ENCODE measurements at places on chromosomes 16 and 17.

DNA sequence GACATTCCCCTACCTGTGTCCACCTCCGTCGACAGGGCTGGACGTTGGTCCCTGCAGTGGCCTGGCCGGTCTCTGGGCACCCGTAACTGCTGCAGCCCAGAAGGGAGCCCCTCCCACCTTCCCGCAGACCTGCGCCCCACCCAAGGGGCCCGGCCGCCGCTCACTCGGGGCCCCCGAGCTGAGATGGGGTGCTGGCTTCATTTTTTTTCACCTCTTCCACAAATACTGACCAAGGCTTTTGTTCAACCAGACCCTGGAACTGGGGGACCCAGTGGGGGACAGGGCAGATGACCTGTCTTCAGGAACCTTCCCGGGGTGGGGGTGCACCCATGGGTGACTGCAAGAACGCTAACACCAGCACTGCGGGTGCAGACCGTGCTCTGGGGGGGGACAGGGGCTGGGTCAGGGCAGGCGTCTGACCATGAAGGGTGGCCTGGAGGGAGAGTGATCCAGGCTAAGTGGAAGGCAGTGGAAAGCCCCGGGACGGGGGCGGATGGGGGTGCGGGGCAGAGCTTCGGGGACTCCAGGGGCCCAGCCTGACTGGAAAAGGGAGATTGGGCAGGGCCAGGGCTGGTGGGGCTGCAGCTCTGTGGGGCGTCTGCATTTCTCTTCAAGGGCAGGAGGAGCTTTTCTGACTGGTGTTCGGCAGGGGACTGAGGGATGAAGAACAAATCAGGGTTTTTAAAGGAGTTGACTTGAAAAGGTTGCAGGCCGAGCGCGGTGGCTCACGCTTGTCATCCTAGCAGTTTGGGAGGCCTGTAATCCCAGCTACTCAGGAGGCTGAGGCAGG, 42.3 kb downstream of the SLC7A5 start:
- peak; percentile 15 for DNase-seq

DNA sequence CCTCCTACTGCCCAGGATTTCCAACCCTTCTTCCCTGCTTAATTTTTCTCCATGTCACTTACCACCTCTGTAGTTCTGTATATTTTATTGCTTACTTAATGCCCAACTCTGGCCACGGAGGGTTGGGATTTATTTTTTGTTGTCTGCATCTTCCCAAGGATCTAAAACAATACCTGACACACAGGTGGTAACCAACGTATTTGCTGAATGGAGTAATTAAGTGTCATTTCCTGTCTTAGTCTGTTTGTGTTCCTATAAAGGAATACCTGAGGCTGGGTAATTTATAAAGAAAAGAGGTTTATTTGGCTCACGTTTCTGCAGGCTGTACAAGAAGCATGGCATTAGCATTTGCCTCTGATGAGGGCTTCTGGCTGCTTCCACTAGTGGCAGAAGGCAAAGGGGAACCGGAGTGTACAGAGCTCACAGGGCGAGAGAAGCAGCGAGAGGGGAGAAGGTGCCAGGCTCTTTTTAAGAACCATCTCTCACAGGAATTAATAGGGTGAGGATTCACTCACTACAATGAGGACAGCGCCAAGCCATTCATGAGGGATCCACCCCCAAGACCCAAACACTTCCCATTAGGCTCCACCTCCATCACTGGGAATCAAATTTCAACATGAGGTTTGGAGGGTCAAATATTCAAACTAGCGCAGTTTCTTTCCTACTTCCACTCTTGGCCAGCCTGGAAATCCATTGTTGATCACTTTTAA, 44.8 kb downstream of the ERN1 start:
- no peak for DNase-seq

DNA sequence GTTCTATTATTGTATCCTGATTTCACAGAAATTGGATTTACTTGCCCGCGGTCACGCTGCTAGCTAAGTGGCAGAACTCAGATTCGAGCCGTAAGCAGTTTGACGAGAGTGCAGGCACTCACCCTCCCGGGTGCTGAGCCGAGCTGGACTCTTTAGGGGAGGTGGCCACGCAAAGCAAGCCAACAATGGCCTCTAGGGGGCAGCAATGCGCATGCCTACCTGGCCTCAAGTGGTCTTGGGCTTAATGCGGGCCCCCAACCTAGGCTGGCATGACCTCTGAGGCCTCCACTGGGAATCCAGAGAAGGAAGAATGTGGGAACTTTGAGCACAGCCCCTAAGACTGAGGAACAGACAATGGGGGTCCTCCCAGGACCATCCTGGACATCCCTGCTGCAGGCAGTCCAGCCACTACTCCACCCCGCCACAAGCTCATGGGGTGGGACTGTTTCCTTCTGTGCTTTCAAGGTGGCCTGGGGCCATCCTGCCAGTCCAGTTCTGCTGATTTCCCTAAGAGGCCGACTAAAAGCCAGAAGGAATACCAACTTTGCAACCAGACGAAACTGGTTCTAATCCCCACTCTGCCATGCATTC, 276.5 kb downstream of the XYLT1 start:
- DNase-seq, result peak; percentile 63

DNA sequence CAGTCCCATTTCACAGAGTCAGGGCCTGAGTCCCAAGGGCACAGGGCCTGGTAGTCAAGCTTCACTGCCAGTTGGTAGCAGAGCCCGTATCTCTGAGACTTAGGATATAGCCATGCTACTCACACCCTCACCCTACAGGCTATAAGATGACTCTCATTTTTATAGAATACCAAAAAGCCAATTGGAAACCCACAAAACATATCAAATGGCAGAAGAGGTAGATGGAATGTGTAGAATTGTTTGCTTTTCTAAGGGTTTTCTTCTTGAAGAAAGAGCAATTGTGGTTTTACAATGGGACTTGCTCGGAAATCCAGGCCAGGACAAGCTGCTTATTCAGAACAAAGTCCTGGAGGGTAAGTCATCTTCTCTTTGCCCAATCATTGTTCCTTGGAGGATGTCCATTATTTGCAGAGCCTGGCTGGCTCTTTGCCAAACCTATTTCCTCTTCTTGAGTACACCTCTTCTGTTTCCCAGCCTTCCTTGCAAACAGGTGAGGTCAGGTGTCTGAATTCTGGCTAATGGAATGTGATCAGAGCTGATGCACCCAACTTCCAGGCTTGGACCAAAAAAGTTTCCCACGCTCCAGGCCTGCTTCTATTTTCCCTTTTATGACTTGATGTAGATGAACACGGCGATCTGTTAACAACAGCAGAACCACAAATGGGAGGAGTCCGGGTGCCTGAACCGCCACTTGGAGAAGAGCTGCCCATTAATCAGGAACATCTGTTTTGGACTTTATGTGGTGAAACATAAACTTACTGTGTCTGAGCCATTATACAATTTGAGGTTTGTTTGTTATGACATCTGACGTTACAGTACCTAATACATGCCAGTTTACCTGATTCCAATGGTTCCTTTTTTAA, 16.9 kb upstream of the CCL22 start:
- DNase-seq, result no peak

- no peak for DNase-seq
These were observed 296.5 kb upstream of the MAF start for GRCh38 chr16:79897104-79897452.

GRCh38 chr16:4918781-4919251, 18.1 kb downstream of the PPL start:
- no peak for DNase-seq

- no peak for DNase-seq
These were observed 163.5 kb downstream of the IRF8 start for GRCh38 chr16:86062271-86062965.

DNA sequence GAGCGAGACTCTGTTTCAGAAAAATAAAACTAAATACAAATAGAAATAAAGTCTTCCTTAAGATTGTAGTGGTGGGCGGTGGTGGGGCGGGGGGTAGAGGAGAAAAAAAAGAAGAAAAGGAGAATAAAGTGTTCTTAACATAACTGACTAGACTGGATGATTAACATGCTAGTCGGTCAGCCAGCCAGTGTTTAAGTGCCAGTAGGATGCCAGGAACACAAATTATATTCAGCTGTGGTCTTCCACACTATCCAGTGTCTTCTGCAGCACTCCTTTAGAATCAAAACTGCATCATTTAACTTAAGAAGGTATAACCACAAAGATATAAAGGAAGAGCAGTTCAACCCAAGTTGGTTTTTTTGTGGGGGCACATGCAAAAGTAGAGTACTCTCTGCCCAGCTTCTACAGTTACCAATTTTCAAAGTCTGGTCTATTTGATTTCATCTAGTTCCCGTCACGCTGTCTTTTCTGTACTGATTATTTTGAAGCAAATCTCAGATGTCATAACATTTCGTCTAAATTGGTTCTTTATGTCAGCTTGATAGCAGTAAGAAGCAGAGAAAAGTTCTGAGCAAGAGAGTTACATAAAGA, 15.8 kb downstream of the HEATR3 start:
- DNase-seq, result no peak

DNA sequence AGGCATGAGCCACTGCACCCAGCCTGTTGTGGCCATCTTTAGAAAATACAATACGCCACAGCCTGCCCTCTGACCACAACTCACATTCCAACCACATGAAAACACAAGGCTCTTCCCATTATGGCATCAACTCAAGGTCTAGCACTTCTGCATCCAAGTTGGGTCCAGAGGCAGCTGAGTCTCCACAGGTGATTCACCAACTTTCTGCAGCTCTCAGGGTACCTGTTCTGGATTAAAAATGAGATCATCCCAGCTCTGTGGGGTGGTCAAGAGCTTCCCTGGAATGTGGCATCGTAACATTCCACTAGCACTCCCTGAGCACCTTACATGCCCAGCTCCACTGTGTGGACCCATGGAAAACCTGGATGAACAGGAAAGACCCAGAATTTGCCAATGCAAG, 9.9 kb upstream of the GUCY2D start:
- no peak for DNase-seq

DNA sequence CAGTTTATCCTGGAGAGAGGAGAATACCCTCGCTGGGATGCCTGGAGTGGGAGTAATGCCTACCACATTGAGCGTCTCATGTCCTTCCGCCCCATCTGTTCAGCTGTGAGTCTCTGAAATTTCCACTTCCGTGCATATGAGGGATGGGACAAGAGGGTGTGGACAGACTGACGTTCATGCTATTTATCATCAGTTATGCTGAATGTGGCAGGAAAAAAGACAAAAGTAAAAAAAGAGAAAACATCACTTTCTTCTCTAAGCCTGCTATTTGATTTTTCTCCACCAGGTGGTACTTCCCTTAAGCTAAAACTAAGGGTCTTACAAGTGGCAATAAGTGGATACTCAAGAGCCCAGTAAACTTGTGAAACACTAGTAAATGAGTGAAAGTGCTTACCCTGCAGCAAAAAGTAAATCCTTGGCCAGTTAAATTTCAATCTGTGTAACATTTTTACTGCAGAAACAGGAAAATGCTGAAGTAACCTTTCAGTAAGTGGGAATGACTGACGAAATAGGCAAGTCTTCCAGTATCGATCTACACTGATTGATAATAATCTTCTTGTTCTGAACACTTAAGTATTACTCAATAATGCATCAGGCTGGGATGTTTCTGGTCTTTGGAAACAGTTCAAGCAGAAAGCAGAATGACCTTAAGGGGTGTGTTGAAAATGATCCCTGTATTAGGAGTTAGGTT, 5.6 kb downstream of the CRYBA1 start:
- DNase-seq, result no peak

DNA sequence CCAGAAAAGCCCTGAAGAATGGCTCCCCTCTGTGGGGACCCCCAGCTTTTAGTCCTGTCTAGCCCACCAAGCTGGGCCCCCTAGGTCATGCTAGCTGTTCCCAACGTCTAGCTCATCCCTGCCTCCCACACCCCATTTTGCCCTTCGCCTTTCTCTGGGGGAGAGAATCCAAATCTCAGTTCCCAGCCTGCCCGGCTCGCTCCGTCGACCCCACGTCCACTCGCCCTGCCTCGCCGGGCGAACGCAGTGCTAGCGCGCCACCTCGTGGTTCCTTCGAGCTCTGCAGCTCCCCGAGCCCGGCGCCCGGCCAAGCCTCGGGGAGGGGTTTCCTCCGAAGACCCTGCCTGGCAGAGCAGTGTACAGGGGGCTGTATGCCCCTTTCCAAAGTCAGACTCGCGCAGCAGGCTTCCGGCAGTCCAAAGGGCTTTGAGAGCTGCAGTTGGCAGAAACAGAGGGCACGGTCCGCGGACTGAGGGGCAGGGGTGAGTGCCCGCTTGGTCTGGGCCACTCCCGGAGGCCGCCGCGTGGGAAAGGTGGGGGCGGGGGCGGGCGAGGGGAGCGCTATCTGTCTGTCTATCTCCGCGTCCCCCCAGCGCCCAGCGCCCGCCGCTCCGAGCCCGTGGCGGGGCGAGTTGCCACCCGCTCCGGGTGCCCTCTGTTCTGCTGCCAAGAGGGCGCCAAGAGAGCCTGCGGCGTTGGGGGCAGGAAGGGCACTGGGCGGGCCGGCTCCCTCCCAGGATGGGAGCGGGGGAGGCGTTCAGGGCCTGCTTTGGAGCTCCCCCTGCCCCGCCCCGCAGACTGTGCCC, 1.7 kb upstream of the DLX3 start:
- DNase-seq, result peak; percentile 74

DNA sequence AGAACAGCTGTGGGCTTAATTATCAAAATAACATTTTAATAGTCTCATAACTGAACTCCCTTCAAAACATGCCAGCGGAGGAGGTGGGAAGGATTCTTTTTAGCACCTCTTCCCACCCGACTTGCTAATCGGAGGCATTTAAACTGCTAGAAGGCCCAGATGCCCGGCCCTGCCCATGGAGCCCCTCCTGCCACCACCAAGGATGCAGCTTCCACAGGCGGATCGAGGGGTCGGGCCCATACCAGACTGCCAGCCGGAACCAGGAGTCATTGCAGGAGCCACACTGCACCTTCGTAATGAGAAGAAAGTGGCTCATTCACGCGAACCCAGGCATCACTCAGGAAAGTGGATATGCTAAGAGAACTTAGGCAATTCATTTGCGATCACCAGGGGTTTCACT, 201.2 kb downstream of the C16orf78 start:
- DNase-seq, result no peak

GRCh38 chr16:56319376-56319775, 106.0 kb downstream of the AMFR start:
- no peak for DNase-seq

DNA sequence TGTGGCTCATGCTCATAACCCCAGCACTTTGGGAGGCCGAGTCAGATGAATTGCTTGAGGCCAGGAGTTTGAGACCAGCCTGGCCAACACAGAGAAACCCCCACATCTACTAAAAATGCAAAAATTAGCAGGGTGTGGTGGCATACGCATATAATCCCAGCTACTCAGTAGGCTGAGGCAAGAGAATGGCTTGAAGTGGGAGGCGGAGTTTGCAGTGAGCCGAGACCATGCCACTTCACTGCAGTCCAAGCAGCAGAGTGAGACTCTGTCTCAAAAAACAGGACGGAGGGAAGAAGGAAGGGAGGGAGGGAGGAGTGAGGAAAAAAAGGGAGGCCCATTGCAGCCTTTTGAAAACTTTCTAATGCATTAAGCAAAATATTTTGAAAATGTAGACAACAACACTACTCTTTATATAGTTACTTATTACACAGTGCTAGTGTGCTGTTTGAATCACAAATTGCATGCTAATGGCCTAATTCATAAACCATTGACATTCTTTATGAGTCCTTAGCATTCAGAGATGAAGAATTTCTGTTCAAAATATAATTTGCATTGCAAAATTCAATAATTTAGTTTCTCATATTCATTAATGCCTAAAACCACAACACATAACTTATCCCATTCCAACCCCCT, 59.4 kb downstream of the TMEM114 start:
- no peak for DNase-seq

GRCh38 chr17:8002721-8003593, 542 bp downstream of the GUCY2D start:
- no peak for DNase-seq
